Endothelial cell (in vitro differentiated cells): ENCODE measurements at places on chromosomes 12 and 14. TPM values are rescaled to one million over a fixed set of nuclear protein-coding genes. Genes with fewer than 3 reads are reported as not detected.

- no peak overlapping the region for H3K4me3 ChIP-seq
- peaks cover 5% of the 10 kb centered on the region for H3K36me3 ChIP-seq
- DNase-seq: no peak
- no peaks in the 10 kb centered on the region for H3K27me3 ChIP-seq
- H3K4me1 ChIP-seq: peaks cover 13% of the 10 kb centered on the region
Measured at GRCh38 chr12:95181103-95181502, 36.2 kb downstream of the FGD6 start.

- H3K27me3 ChIP-seq: peaks cover 24% of the 10 kb centered on the region
- H3K36me3 ChIP-seq: peaks cover 20% of the 10 kb centered on the region
- peaks cover 55% of the 10 kb centered on the region for H3K4me1 ChIP-seq
- DNase-seq: no peak
- H3K4me3 ChIP-seq: peak within 1 kb of the TSS; percentile 85
Measured at GRCh38 chr12:57479376-57480115, at the start of gene ARHGAP9. TSS of gene ARHGAP9 (minus strand) at chr12:57479866. CDS start at chr12:57479406, 460 bp downstream.

GRCh38 chr12:17301544-17301943 lies 695.6 kb upstream of the LMO3 start:
- H3K4me3 ChIP-seq: no peak overlapping the region
- H3K36me3 ChIP-seq: peaks cover 4% of the 10 kb centered on the region
- no peaks in the 10 kb centered on the region for H3K27me3 ChIP-seq
- no peak overlapping the region for H3K27ac ChIP-seq

DNA sequence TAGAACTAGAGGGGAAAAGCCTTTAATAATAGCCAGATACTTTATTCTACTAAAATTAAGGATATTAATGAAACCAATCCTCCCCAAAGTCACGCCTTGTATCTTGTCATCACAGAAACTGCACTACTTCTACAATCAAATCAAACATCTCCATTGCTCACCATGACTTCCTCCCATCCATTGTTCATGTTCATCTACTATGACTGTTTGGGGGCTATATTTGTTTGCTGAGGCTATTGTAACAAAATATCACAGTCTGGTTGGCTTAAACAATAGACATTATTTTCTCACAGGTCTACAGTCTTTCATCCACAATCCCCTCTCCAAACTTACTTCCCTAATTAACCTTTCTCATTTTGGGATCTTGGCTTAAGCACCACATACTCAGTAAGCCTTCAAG lies 193.6 kb upstream of the FSCB start:
- peaks cover 2% of the 10 kb centered on the region for H3K27me3 ChIP-seq
- H3K36me3 ChIP-seq: no peaks in the 10 kb centered on the region
- H3K4me3 ChIP-seq: no peak overlapping the region
- no peak overlapping the region for H3K27ac ChIP-seq
- no peaks in the 10 kb centered on the region for H3K4me1 ChIP-seq
- DNase-seq: no peak

GRCh38 chr14:22482085-22482694 lies 106.8 kb downstream of the DAD1 start:
- peak overlapping the region; percentile 19 for H3K27ac ChIP-seq
- no peak for DNase-seq
- H3K36me3 ChIP-seq: no peaks in the 10 kb centered on the region
- no peaks in the 10 kb centered on the region for H3K27me3 ChIP-seq
- H3K4me1 ChIP-seq: peaks cover 76% of the 10 kb centered on the region
- no peak overlapping the region for H3K4me3 ChIP-seq

The MYH6 gene
- 1.6 TPM for total RNA-seq

The KSR2 gene
- total RNA-seq: 0.05 TPM
